Glomerular endothelial cell (primary cell): ENCODE measurements at places on chromosomes 2 and 18. TPM values are rescaled to one million over a fixed set of nuclear protein-coding genes. Genes with fewer than 3 reads are reported as not detected.

- no peak for DNase-seq
Measured at GRCh38 chr2:41495050-41495449, 552.8 kb upstream of the PKDCC start.

Gene UBXN2A
- total RNA-seq: 10.4 and 12.0 TPM in 2 replicates

GRCh38 chr2:167240671-167241070 is 352.4 kb downstream of the XIRP2 start:
- DNase-seq: no peak

Gene SLC9A4
- not detected in 2 replicates for total RNA-seq

GRCh38 chr2:180125245-180125962 is 118.3 kb upstream of the CWC22 start:
- peak; percentile 51 for DNase-seq

- no peak for DNase-seq
Measured at GRCh38 chr2:65071499-65072180, 15.4 kb downstream of the CEP68 start.

DNA sequence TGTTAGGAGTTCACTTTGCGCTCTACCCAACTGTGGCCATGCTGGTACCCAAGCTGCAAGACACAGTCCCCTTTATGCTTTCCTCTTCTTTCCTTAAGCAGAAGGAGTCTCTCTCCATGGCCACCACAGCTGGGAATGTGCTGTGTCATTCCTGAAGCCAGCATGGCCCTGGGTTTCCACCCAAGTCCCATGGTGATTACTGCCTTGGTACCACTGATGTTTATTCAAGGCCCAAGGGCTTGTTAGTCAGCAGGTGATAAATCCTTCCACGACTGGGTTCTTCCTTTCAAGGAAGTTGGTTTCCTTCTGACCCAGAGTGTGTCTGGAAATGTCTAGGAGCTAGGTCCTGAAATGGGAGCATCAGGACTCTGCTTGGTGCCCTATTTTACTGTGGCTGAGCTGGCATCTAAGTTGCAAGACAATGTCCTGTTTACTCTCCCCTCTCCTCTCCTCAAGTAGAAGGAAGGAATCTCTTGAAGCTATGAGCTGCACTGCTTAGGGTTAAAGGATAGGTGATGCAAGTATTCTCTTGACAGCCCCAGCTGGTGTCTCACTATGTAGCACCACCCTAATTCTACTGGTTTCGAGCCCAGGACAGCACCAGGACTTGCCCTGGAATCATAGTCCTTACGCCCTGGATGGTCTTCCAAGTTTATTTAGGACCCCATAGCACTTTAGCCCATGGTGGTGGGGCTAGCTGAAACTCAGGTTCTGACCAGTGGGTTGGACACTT is 18.7 kb upstream of the NUP35 start:
- DNase-seq: no peak

GRCh38 chr18:44682201-44682870 is 1.6 kb downstream of the SETBP1 start:
- no peak for DNase-seq

DNA sequence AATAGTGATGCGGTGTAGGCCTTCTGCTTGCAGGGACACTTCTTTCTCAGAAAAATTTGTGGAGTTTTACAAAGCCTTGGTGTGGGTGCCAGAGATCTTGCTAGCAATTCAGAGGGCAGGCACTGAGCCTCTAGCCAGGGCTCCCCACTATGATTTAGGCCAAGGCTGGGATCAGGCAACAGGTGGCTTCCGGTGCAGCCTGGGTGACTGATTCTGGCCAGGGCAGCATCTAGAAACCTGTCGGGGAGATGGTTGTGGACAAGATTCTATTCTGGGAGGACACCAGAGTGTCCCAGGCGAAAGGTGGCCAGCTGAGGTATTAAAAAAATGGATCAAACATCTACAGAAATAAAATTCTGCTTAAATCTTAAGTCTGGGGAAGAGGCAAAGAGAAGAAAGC is 21.5 kb upstream of the TNP1 start:
- no peak for DNase-seq

Gene UPP2
- total RNA-seq: not detected in 2 replicates

DNA sequence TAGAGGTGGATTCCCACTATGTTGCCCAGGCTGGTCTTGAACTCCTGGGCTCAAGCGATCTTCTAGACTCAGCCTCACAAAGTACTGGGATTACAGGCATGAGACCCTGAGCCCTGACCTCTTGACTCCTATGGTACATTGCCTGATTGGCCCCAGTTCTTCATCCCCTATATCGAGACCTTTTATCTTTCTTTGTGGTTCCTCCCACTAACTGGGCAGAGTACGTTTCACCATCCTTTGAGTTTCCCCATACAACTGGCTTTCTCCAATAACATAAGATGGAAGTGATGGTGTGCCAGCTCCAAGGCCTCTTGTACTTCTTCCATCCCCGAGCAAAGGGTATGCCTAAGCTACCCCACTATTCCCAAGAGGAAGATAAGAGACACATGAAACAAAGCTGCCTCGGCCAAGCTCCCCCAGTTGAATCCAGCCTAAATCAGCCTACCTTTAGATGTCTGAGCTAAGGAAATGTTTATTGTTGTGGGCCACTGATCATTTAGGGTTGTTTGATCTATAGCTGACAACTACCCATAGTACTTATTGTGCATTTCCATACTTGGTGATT is 8.3 kb upstream of the TMEM247 start:
- no peak for DNase-seq

DNA sequence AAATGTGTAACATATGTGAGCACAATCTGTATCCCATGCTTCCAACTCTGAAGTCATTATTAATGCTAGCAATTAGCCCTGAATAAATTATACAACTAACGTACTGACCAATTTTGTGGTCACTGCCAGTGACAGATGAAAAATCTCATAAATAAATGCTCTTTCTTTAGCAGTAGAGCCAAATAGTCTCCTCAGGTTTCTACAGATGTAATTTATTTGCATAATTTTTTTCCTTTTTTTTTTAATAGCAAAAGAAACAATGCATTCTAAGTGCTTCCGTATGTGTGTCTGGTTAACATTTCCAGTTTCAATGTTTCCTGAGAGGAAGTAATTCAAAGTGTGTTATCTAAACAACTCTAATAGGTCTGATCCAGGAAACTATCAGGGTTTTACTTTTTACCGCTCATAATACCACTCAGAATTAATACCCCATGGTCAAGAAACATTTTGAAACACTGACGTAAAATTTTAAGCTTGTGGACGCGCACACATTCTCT is 108.4 kb downstream of the MEP1B start:
- DNase-seq: no peak

Gene RBKS
- total RNA-seq: 0.63 and 1.6 TPM in 2 replicates

- DNase-seq: peak; percentile 10
Measured at GRCh38 chr2:67130531-67131256, 266.4 kb upstream of the ETAA1 start.

- peak; percentile 7 for DNase-seq
Measured at GRCh38 chr18:57210107-57210715, 63.3 kb downstream of the BOD1L2 start.

DNA sequence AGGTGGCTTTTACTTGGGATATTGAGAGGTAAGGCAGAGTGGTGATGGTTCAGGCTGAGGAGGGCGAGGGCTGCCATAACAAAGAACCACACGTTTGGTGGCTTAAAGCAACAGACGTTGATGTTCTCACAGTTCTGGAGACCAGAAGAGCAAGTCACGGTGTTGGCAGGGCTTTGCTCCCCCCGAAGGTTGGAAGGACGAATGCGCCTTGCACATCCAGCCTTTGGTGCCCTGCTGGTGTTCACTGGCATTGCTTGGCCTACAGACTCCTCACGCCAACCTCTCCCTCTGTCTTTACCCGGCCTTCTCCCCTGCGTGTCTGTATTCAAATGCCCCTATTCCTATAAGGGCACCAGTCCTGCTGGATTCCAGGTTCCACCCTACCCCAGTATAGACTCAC is 125.4 kb downstream of the TPO start:
- no peak for DNase-seq
